B cell (primary cell): ENCODE measurements at places on chromosomes 3 and 15. TPM values are rescaled to one million over a fixed set of nuclear protein-coding genes. Genes with fewer than 3 reads are reported as not detected.

The EXD1 gene
- total RNA-seq = not detected in 2 replicates

The EFCC1 gene
- total RNA-seq = not detected in 2 replicates

The OIP5 gene
- 0.84 and 2.3 TPM in 2 replicates for total RNA-seq

The GOLGA8S gene
- 0.12 TPM in 1 of 2 replicates, not detected in the other for total RNA-seq

The ZNF502 gene
- total RNA-seq = 5.4 and 5.5 TPM in 2 replicates

The SHISA5 gene
- total RNA-seq = 145 and 147 TPM in 2 replicates

The TIMP4 gene
- not detected in 2 replicates for total RNA-seq

The GP9 gene
- total RNA-seq = not detected in 2 replicates

The C3orf20 gene
- total RNA-seq = 0.27 and 0.34 TPM in 2 replicates

The ZBTB47 gene
- total RNA-seq = 1.6 TPM in 2 replicates

The RBPMS2 gene
- 0.32 and 0.47 TPM in 2 replicates for total RNA-seq

The STAC gene
- not detected in 2 replicates for total RNA-seq

The ZNF80 gene
- total RNA-seq = 0.27 and 0.42 TPM in 2 replicates

The OXTR gene
- total RNA-seq = 0.10 and 0.17 TPM in 2 replicates

The MYRIP gene
- total RNA-seq = 0.10 TPM in 1 of 2 replicates, not detected in the other

The SMCO1 gene
- total RNA-seq = not detected in 2 replicates

The PPM1L gene
- total RNA-seq = 11.4 and 12.0 TPM in 2 replicates

The FANCD2OS gene
- total RNA-seq = not detected in 2 replicates

The ARL6IP5 gene
- total RNA-seq = 89.1 and 89.5 TPM in 2 replicates

The TMEM207 gene
- not detected in 2 replicates for total RNA-seq

The KLHL6 gene
- total RNA-seq = 69.7 and 72.6 TPM in 2 replicates

The PTPRG gene
- total RNA-seq = 0.97 and 1.3 TPM in 2 replicates

The RBP2 gene
- not detected in 2 replicates for total RNA-seq

The HYAL3 gene
- 1.9 and 3.7 TPM in 2 replicates for total RNA-seq

The LCMT2 gene
- total RNA-seq = 12.8 and 16.2 TPM in 2 replicates

The NR2F2 gene
- not detected in 2 replicates for total RNA-seq

The AHSG gene
- total RNA-seq = not detected in 2 replicates

The GASK1A gene
- total RNA-seq = 0.15 TPM in 1 of 2 replicates, not detected in the other

The GCSAM gene
- total RNA-seq = 12.6 and 14.9 TPM in 2 replicates

The SST gene
- not detected in 2 replicates for total RNA-seq

The EFHB gene
- total RNA-seq = 0.74 and 0.90 TPM in 2 replicates

The MYZAP gene
- total RNA-seq = 1.0 and 1.4 TPM in 2 replicates

The TBL1XR1 gene
- total RNA-seq = 128 and 138 TPM in 2 replicates

The RPP25 gene
- total RNA-seq = 3.1 and 4.4 TPM in 2 replicates

The GP5 gene
- total RNA-seq = 0.15 and 0.22 TPM in 2 replicates

The TM4SF4 gene
- not detected in 2 replicates for total RNA-seq

The TRPM1 gene
- total RNA-seq = not detected in 2 replicates

The ADCY5 gene
- not detected in 2 replicates for total RNA-seq

The CACNA1D gene
- 0.07 TPM in 1 of 2 replicates, not detected in the other for total RNA-seq

The C3orf22 gene
- not detected in 2 replicates for total RNA-seq

The SPTBN5 gene
- total RNA-seq = 0.68 and 1.4 TPM in 2 replicates

The HAPLN3 gene
- total RNA-seq = 4.2 and 7.5 TPM in 2 replicates

The GRM2 gene
- 0.86 and 1.1 TPM in 2 replicates for total RNA-seq

The ALS2CL gene
- total RNA-seq = 0.22 and 0.34 TPM in 2 replicates

The ZMYND10 gene
- 1.8 and 3.3 TPM in 2 replicates for total RNA-seq

The ERC2 gene
- not detected in 2 replicates for total RNA-seq

The CFAP100 gene
- total RNA-seq = not detected in 2 replicates

The B3GALNT1 gene
- total RNA-seq = 6.4 and 9.8 TPM in 2 replicates

The AGBL1 gene
- not detected in 2 replicates for total RNA-seq
